ENCODE measurements at places on chromosomes 12 and 14. TPM values are rescaled to one million over a fixed set of nuclear protein-coding genes. Genes with fewer than 3 reads are reported as not detected.
A peak's percentile ranks its signal among the peaks of the same experiment; 100 is the strongest.

GALNT16 gene
- 6.4 TPM for total RNA-seq

NKX2-8 gene
- not detected for total RNA-seq

IFNG gene
- not detected for total RNA-seq

ASB2 gene
- 1.5 TPM for total RNA-seq

ACAD10 gene
- total RNA-seq: 55.2 TPM

TRPV4 gene
- total RNA-seq: 3.7 TPM

WASHC4 gene
- total RNA-seq: 46.2 TPM

NEUROD4 gene
- total RNA-seq: not detected

ACACB gene
- 16.4 TPM for total RNA-seq

GLIPR1L2 gene
- 0.89 TPM for total RNA-seq

- DNase-seq: no peak
Observed at GRCh38 chr14:28407996-28408395, 358.6 kb upstream of the FOXG1 start.

- DNase-seq: no peak
Observed at GRCh38 chr12:117052386-117053049, 46.7 kb downstream of the TESC start.

DNA sequence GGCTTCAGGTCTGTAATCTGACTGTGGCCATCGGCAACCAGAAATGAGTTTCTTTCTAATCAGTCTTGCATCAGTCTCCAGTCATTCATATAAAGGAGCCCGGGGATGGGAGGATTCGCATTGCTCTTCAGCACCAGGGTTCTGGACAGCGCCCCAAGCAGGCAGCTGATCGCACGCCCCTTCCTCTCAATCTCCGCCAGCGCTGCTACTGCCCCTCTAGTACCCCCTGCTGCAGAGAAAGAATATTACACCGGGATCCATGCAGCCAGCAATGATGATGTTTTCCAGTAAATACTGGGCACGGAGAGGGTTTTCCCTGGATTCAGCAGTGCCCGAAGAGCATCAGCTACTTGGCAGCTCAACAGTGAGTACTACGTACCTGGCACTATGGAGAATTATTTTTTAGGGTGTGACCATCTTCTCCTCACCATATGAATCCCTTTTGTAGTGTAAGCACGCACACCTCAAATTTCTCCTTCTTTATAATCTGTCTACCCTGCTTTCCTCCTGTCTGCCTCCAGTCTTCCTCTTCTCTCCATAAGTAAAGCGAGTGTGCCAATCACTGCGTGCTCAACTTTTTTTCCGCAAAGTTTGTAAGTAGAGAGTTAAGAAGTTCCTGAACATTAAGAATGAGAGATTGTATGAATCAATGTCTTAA lies at the start of gene TPH2:
TPH2 (plus strand) TSS at position 118 of the 658 bp plus-strand sequence; CDS start at position 260, 142 bp downstream.
- DNase-seq: peak; percentile 90

DNA sequence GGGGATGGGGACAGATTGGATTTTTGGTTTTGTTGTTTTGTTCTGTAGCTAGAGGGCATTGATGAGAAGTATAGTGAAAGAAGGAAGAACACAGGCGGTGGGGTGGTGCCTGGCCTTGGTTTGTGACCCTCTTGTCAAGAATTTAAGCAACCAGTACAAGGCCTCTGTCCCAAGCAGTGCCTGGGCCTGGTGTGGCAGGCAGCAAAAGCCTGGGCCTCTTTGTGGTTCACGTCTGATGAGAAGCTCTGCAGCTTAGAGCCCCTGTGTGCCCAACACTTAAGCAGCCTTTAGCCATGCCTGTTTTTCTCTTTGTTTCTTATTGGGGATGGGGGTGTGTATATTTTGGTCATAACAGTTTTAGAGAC lies 98.0 kb downstream of the PPP2R5C start:
- no peak for DNase-seq

DNA sequence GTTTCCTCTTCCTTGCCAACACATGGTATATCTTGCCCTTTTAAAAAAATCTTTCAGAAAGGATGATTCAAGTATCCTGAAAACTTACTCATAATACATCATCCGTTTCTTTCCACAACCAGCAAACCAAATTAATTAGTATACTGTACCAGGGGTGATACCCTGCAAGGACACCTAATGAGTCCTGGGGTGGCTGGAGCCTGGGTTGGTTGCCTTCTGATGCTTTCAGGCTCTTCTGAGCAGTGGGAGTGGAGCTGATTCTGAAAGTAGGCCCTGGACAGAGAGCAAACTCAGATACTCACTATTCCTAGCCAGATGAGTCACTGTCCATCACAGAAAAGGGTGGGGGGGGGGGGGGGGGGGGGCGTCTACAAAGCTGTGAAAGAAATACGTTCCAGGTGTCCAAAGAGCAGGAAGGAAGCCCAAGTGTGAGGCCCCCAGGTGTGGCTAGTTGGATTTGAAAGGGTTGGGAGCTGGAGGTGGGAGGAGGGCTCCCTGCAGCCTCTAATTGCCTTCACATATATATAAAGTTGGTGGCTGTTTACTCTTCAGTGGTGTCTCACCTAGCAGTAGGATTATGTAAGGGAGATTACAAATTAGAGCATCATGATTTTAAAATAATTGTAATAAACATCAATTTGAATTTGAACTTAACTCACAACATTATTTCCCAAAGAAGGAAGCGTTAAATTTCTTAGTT lies 36.5 kb downstream of the FBXO33 start:
- no peak for DNase-seq

- DNase-seq: no peak
Observed at GRCh38 chr14:55973911-55974630, 144.1 kb upstream of the PELI2 start.

DNA sequence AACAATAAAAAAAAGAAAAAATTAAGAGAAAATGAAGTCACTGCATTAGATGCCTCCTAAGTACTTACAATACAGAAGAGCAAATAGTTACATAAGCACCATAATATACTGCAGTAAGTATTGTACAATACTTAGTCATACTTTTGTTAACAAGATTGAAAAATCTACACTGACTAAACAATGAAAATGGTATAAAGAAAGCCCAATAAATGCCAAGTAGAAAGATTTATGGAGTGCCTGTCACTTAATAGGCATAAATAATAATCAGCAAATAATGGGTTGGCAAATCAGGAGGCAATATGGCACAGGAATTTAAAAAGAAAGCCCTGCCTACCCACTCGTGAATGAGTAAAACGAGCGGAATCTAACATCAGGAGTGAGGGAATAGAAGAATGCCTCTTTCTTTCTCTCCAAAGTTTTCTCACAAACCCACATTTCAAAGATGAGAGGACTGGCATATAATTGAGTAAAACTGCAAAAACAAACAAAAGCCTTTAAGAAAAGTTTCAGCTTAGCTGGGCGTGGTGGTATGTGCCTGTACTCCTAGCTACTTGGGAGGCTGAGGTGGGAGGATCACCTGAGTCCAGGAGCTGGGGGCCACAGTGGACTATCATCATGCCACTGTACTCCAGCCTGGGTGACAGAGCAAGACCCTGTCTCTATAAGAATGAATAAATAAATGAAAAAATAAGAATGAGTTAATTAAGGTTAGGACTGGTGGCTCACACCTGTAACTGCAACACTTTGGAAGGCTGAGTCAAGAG lies 36.1 kb downstream of the CRY1 start:
- no peak for DNase-seq

DNA sequence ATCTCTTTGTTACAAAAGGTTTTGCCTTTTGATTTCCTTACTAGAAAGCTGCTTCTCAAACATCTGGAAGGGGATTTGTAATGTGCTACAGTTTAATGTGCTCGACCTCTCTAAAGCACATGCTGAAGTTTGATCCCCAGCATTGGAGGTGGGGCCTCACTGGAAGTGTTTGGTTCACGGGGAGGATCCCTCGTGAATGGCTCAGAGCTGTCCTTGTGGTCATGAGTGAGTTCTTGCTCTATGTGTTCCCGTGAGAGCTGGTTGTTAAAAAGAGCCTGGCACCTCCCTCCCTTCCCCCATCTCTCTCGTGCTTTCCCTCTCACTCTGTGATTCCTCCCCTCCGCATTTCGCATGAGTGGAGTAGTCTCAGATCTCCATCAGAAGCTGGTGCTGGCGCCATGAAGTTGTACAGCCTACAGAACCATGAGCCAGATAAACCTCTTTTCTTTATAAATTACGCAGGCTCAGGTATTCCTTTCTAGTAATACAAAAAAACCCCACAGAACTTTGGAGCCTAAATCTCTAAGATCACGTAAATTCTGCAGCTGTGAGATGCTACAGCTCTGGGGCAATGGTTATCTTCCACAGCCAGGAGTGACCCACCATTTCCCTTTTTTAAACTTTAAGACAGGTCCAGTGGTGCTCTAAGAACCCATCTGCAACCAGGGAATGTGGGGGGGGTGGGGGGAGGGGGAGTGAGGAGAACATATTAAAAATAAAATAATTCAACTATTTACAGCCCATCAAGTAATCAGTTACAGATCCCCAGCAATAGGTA lies 214.4 kb downstream of the FOXN3 start:
- no peak for DNase-seq

- no peak for DNase-seq
Observed at GRCh38 chr12:20314328-20314727, 54.0 kb upstream of the PDE3A start.

DNA sequence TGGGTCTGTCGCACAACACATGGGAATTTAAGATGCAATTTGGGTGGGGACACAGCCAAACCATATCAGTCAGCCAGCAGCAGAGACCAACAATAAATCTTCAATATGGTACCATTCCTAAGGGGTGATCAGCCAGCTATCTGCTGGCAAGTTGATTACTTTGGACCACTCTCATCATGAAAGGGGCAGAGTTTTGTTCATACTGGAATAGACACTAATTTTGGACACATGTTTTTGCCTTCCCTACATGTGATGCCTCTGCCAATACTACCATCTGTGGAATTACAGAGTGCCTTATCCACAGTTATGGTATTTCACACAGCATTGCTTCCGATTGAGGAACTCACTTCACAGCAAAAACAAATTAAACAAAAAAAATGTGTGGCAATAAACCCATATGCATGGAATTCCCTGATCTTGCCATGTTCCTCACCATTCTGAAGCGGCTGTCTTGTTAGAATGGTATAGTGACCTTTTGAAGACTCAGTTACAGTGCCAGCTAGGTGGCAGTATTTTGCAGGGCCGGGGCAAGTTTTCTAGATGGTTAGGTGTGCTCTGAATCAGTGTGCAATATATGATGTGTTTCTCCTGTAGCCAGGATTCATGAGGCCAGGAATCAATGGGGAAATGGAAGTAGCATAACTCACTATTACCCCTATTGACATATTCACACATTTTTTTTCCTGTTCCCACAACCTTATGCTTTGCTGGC lies 179.0 kb upstream of the IGF1 start:
- no peak for DNase-seq

DNA sequence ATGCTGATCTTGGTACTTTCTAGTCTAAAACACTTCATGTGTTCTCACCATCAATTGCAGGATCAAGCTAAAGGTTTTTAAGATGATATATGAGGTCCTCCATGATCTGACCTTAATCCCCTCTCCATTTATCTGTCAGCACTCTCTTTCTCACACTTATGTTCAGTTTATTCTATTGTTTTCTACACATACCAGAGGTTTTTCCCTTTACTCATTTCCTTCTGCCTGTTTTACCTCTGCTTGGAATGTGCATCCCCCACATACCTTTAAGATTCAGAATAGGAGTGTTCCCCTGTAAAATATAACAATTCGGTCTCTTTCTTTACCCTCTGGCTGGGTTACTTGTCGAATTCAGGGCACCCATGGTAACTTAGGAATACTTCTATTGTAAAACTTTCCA lies 219.1 kb upstream of the PKP2 start:
- DNase-seq: no peak

Data from mesothelial cell of epicardium (in vitro differentiated cells).